Activated CD8-positive, alpha-beta memory T cell treated with anti-CD3 and anti-CD28 coated beads for 48 hours (primary cell): ENCODE measurements at places on chromosomes 11 and 22.

DNA sequence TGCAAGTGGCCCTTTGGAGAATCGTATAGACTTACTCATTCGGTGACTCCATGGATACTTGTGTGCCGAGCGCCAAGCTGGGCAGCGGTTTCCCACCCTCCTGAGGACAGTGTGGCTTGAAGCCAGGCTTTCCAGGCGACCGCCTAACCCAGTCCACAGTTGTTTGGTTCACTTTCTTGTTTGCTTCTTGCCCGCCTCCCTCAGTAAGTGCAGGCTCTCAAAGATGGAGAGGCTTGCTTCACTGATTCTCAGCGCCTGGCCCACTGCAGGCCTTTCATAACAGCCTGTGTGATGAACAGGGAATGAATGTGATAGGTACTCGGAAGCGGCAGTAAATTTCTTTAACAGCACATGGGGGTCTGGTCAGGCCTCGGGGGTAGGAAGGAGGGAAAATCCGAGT lies 11.2 kb upstream of the MDK start:
- no peak for DNase-seq

- no peak for DNase-seq
Measured at GRCh38 chr11:35552616-35553015, 27.2 kb upstream of the PAMR1 start.

GRCh38 chr11:119195680-119196079 lies 10.4 kb downstream of the NHERF4 start:
- DNase-seq: no peak

DNA sequence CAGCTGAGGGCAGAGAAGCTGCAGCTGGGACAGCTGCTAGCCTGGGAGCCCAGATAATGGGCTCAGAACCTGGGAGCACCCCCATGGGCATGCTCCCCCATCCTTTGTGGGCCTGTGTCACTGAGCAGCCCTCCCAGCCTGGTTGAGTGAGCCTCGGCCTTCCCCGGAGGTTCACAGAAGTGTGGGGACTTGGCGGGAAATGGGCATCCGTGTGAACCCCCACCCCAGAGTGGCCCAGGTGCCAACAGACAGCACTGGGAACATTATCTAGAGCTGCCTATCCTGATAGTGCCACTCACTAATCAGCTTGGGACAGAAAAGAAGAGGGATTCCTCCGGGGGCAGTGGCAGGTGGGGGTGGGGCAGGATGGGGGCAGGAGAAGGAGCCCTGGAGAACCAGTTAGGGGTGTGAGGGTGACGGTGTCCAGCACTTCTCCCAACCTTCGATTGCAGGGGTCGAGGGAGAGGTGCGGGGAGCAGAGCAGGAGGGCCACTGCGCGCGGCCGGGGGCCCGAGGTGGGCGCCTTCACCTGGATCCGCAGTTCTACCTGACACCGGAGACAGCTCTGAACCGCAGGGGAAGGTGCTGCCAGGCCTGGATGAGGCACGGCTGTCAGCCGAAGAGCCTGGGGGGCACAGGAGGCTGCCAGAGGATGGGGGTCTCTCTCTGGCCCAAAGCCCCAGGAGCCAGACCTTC lies 33.1 kb downstream of the FLRT1 start:
- DNase-seq: no peak

DNA sequence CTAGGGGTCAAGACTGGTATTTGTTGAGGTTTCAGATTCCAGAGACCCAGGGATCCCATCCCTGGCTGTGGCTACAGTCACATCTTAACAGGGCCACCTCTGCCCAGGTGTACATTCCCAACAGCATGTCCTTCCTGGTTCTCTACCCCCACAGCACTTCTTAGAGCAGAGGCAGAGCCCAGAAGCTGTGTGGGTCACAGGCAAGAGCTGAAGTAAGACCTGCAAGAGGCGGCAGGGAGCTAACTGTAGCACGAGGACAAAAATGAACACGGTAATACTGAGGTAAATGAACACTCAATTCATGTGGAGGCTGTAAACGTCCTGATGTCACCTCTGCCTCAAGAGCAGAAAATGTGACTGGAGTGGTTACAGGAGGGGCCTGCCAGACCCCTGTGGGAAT lies 21.7 kb upstream of the RAPSN start:
- no peak for DNase-seq

GRCh38 chr11:75394085-75394840 lies 5.1 kb upstream of the RPS3 start:
- no peak for DNase-seq

DNA sequence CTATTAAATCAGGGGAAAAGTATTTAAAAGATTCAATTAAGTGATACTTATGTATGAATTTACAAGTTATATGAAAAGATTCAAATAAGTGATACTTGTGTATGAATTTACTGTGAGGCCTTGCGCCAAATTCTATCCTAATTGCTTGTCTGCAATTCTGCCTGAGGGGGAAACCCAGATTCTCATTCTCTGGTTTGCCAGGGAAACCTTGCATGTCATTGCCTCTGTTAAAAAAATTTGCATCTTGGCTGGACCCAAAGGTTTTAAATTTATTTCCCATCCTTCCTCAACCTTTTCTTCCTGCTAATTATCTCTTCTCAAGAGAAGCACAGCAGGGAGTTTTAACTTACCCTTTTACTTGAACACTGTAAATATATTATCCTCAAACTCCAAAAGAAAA lies 13.8 kb downstream of the OLFML1 start:
- no peak for DNase-seq

DNA sequence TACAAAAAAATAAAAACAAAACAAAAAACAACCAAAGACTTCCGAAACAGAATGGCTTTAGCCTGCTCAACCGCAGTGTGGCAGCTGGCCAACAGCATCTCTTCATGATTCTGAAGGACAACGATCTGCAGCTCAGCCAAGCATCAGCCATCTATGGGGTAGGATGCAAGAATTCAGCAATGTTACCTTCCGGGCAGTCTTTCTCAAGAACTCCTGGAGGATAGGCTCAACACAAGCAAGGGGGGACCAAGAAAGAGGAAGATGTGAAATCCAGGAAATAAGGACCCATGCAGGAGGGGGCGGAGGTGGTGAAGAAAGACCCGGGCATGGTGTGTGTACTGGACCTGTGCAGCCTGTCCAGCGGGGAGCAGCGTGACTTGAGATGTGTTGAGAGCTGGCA lies 3.5 kb upstream of the TSPO start:
- DNase-seq: no peak

- no peak for DNase-seq
Measured at GRCh38 chr11:68528630-68529029, 68.1 kb downstream of the PPP6R3 start.

- DNase-seq: no peak
Measured at GRCh38 chr22:42132457-42132856, 1.8 kb upstream of the CYP2D6 start.

DNA sequence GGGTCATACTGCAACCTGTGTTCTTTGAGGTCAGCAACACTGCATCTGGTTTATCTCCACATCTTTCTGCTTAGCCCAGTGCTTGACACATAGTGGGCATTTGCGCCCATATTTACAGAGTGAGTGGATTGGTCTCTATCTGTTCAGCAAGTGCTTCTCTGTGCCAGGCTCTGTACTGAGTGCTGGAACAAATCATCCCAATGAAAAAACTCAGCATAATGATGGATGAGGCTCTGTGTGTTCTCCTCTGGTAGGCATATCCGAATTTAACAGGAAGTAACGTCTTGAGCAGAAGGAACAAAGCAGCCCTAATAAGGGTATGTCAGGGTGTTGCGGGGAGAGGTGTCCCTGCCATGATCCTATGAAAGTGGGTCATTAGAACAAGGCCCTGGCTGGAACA lies 46.0 kb downstream of the MCM5 start:
- DNase-seq: no peak

GRCh38 chr22:23035557-23036277 lies 34.6 kb upstream of the GNAZ start:
- no peak for DNase-seq

DNA sequence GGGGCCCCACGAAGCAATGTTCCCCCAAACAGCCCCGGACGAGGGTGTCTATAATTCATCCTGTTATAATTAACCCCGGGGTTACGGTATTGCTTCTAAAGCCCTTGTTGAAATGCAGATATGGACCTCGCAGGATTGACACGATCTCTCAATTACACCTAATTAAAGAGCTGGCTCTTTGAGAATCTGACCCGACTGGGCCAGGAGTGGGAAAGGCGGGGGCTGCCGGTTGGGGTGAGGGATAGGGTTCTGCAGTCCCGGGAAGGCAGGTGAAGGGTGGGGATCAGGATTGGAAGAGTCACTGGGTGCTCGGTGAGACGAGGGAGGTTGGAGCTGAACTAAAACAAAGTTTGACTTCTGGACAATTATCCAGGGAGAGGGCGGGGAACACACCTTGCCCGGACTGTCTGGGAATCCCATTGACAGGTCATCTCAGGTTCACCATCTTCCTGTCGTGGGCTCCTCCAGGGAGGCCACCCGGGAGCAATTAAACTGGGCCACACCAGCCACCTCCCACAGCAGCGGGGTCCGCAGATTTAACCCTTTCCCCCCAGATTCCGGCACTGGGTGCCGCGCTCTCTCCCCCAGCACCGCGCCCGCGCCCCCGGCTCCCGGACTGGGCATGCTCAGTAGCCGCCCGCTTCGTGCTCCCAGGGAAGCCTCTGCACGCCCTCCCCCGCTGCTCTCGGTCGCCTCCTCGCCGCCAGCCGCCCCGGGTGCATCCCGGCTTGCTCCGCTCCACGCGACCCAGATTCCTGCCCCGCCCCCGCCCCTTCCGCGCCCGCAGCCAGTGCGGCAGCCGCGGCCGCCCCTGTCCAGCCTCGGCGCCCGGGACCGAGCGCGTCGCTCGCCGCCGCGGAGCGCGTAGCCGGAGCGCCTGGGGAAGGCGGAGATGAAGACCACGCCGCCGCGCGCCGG lies at the start of gene ELMOD1:
ELMOD1 (plus strand) TSS at position 688 of the 918 bp plus-strand sequence. CDS start 27,043 bp downstream, outside the sequence.
- DNase-seq: no peak

- DNase-seq: no peak
Measured at GRCh38 chr11:128933481-128934178, 9.0 kb downstream of the TP53AIP1 start.

GRCh38 chr22:20771918-20772625 lies 1.8 kb upstream of the SERPIND1 start:
- no peak for DNase-seq

DNA sequence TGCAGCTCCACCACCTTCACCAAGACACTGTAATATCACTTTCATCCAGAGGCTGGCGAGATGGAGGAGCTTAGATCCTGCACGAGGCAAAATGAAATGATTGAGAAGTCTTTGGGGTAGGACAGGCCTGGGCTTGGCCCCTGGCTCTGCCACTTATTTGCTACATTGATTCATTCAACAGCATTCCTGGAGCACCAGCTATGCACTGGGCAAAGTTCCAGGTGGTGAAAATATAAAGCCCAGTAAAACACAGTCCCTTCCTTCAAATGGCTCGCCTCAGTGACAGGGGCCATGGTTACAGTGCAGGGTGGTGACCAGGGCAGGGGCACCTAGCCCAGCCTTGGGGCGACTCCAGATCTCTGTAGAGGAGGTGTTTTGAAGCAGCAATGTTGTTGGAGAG lies 19.7 kb downstream of the ALX4 start:
- DNase-seq: no peak
